ENCODE measurements at places on chromosomes 7 and 10. TPM values are rescaled to one million over a fixed set of nuclear protein-coding genes. Genes with fewer than 3 reads are reported as not detected.

TRPV6 gene
- not detected for total RNA-seq

WNT2 gene
- 11.5 TPM for total RNA-seq

- peak; percentile 30 for DNase-seq
Measured at GRCh38 chr7:148915211-148915610, 31.1 kb upstream of the EZH2 start.

DNA sequence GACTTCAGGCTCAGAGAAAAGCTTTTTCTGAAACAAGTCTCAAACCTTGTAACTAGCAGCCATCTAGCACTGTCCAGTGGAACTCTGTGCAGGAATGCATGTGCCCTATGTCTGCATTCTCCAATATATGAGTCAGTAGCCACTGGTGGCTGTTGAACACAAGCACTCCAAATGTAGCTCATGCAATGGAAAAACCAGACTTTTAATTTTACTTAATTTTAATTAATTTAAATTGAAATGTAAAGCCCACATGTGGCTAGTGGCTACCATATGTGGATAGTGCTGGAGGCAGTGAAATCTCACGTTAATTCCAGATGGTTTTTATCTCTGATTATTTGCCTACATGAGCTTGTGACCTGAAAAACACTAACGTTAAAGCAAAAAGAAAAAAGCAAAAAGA lies 225.1 kb downstream of the GATA3 start:
- DNase-seq: no peak

- no peak for DNase-seq
Measured at GRCh38 chr10:49280001-49280408, 19.0 kb upstream of the C10orf71 start.

DNA sequence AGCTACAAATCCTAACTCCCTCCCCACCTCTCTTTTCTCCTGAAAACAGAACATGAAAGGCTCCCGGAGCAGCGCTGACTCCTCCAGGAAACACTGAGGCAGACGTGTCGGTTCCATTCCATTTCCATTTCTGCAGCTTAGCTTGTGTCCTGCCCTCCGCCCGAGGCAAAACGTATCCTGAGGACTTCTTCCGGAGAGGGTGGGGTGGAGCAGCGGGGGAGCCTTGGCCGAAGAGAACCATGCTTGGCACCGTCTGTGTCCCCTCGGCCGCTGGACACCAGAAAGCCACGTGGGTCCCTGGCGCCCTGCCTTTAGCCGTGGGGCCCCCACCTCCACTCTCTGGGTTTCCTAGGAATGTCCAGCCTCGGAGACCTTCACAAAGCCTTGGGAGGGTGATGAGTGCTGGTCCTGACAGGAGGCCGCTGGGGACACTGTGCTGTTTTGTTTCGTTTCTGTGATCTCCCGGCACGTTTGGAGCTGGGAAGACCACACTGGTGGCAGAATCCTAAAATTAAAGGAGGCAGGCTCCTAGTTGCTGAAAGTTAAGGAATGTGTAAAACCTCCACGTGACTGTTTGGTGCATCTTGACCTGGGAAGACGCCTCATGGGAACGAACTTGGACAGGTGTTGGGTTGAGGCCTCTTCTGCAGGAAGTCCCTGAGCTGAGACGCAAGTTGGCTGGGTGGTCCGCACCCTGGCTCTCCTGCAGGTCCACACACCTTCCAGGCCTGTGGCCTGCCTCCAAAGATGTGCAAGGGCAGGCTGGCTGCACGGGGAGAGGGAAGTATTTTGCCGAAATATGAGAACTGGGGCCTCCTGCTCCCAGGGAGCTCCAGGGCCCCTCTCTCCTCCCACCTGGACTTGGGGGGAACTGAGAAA lies 30.4 kb downstream of the PFKFB3 start:
- no peak for DNase-seq

GRM8 gene
- 0.86 TPM for total RNA-seq

- no peak for DNase-seq
Measured at GRCh38 chr7:18504965-18505364, 9.4 kb downstream of the HDAC9 start.

DNA sequence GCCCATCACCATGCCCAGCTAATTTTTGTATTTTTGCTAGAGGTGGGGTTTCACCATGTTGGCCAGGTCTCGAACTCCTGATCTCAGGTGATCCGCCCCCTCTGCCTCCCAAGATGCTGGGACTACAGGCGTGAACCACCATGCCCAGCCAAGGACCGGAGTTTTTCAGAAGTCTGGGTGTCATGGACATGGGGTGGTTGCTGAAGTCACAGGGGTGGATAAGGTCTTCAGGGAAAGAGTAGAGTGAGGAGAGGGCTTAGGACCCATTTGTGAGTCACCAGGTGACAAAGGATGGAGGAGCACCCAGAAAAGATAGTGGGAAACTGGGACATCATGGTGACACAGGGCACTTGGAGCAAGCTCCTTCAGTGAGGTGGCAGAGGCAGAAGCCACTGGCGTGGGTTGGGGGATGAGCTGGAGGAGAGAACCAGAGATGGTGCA lies 2.8 kb upstream of the GPRIN2 start:
- DNase-seq: peak; percentile 80

RADIL gene
- total RNA-seq: 3.4 TPM

GPR26 gene
- not detected for total RNA-seq

GRCh38 chr10:121753726-121754476 lies 155.7 kb upstream of the FGFR2 start:
- DNase-seq: no peak

DNA sequence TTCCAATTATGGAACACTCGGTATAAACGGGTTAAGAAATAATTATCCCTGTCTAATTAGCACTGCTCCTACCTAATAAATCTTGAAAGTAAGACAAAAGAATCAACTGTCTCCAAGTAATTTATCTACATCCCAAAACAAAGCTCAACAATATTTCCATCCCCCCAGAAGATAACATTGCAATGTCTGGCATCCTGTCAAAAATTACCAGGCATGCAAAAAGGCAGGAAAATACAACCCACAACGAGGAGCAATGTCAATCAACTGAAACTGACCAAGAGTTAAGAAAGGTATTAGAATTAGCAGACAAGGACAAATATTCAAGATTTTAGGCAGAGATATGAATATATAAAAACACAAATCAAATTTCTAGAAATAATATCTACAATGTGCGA lies 84.5 kb upstream of the SVIL start:
- DNase-seq: no peak
